ENCODE measurements at places on chromosomes 3 and 15.

- DNase-seq, result no peak
Measured at GRCh38 chr3:141498598-141499223, 11.9 kb downstream of the RASA2 start.

DNA sequence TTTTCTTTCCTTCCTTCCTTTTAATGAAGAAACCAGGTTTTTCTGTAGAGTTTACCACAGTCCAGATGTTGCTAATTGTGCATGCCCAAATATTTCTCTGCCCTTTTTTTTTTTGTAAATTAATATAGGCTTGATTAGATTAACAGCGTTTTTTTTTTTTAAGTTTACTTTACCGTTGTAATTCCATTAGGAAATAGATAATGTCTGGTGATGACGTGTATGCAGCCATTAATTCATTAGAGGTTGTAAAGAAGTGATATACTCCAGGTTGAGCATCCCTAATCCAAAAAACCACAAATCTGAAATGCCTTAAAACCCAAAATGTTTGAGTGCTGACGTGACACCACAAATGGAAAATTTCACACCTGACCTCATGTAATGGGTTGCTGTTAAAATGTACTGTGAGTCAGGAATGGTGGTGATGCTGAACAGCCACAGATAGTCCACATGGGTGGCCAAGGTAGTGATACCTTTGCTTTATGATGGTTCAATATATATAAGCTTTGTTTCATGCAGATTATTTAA, 43.2 kb downstream of the KNL1 start:
- no peak for DNase-seq

GRCh38 chr15:38228618-38229017, 24.0 kb upstream of the SPRED1 start:
- DNase-seq, result no peak

GRCh38 chr3:12907729-12908128, 66.4 kb upstream of the RPL32 start:
- no peak for DNase-seq

GRCh38 chr3:55629432-55629831, 142.3 kb upstream of the WNT5A start:
- DNase-seq, result no peak

- DNase-seq, result no peak
Measured at GRCh38 chr3:62954580-62954979, 79.4 kb upstream of the CADPS start.
